Choroid plexus epithelial cell (primary cell): ENCODE measurements at places on chromosomes 16 and 17.

- DNase-seq: no peak
Observed at GRCh38 chr16:23863511-23864422, 28.0 kb downstream of the PRKCB start.

GRCh38 chr17:17703140-17703919 lies 22.1 kb downstream of the RAI1 start:
- peak; percentile 70 for DNase-seq

DNA sequence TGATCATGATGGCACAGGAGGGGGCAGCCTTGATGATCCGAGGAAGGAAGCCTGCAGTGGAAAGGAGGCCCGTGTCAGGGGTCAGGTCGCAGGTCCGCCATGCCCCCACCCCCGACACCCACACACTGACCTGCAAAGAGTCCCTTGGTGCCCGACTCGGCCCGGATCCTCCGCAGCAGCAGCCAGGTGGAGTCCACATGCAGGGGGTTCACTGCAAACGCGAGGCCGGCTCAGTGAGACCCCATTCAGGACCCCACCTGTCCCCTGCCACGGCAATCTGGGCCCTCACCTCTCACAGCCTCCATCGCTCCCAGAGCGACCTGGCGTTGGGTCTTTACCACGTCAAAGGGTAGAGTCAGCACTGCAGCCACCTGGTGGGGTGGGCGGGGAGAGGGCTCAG lies 4.6 kb downstream of the SLC25A39 start:
- no peak for DNase-seq

GRCh38 chr16:84583995-84584394 lies 33.9 kb downstream of the COTL1 start:
- no peak for DNase-seq

DNA sequence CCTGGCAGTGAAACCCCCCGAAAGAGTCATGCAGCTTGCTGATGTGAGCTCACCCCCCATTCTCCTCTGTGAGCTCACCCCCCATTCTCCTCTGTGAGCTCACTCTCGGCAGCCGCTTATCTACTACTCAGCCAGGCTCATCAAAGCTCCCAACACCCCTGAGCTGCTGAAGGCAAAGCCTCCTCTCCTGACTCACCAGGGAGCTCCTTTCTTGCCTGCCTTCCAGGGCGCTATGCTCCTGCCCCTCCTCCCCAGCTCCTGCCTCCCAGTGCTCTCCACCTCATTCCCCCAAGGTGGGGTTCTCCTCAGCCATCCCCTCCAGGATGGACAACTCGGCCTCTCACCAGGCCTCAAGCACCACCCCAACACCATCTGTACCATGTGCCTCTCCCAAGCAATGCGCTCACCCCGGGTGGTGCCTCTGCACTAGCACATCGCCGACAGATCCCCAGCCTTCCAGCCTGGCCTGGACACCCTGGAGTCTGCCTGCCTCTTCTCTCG lies 27.7 kb upstream of the FAAP100 start:
- peak; percentile 71 for DNase-seq

- peak; percentile 72 for DNase-seq
Observed at GRCh38 chr17:14299280-14300141, 1.4 kb upstream of the HS3ST3B1 start.

DNA sequence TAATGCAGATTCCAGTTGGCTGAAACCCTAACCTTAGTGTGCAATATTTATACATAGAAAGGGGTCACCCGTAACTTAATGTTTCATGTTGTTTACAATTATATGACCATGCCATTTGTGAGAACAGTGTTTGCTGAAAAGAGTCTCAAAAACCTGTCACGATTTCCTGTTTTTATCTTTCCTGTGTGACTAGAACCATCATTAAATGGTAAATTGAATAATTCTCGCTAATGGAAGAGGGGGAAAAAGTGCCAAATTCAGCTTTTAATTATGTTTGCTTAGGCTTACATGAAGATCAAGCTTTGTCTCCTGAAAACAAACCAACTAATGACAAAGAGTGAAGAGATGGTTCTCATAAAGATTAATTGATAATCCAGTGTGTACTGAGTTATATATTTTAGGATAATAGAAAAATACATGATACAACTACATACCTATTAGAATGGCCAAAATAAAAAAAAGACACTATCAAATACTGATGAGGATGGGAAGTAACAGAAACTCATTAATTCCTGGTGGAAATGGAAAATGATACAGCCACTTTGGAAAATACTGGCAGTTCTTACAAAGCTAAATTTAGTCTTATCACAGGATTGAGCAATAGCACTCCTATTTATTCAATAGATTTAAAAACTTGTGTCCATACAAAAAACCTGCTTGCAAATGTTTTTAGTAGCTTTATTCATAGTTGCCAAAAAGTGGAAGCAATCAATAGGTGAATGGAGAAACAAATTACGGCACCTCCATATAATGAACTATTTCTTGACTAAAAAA lies 141.7 kb downstream of the CDK5R1 start:
- DNase-seq: no peak

GRCh38 chr16:72501739-72502593 lies 330.0 kb upstream of the PMFBP1 start:
- peak; percentile 89 for DNase-seq

- DNase-seq: no peak
Observed at GRCh38 chr16:10122546-10122945, 59.7 kb downstream of the GRIN2A start.

- no peak for DNase-seq
Observed at GRCh38 chr17:43637563-43638323, 24.0 kb downstream of the MEOX1 start.

GRCh38 chr17:71703701-71704100 lies 417.1 kb upstream of the SOX9 start:
- DNase-seq: no peak

GRCh38 chr16:22660441-22661160 lies 149.9 kb downstream of the NPIPB5 start:
- no peak for DNase-seq

GRCh38 chr17:1853698-1854097 lies 23.9 kb downstream of the RPA1 start:
- DNase-seq: no peak

GRCh38 chr16:48110982-48111381 lies 44.8 kb downstream of the ABCC12 start:
- no peak for DNase-seq

GRCh38 chr16:70770626-70771552 lies 30.1 kb downstream of the VAC14 start:
- peak; percentile 71 for DNase-seq

GRCh38 chr17:15261258-15261801 lies 3.8 kb downstream of the PMP22 start:
- peak; percentile 73 for DNase-seq
